ENCODE measurements at places on chromosomes 3 and 15. TPM values are rescaled to one million over a fixed set of nuclear protein-coding genes. Genes with fewer than 3 reads are reported as not detected.

Gene ALDH1A2
- polyA plus RNA-seq, result 7.2 TPM

Gene EPHB3
- 22.0 TPM for polyA plus RNA-seq

Gene A4GNT
- polyA plus RNA-seq, result not detected

DNA sequence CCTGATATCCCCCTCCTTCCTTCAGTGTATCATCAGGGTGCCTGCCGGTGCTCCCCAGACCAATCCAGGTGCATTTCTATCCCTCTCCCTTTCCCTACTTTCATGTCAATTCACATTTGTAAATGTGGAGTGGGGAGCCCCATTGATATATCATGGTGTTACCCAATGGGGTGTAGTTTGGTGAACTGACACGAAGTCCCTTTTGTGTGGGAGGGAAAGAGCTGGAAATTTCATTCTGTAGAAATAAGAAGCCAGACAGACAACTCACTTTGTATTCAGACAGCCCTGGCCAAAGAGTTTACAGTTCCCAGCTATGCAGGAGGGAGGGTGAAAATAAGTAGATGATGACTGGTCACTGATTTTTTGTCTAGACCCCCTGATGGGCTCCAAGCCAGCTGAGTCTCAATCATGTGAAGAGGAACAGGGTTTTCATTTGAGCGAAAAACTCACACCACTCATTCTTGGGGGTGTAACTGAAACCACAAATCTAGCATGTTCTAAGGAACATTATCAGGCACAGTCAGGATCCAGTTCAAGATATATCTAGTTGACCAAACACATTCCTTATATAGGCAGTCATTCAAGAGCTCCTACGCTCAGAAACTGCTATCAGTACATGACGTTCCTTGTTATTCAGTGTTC, 58.9 kb downstream of the LMCD1 start:
- DNase-seq, result peak; percentile 47
- no peaks in the 10 kb centered on the region for H3K27me3 ChIP-seq
- H3K4me3 ChIP-seq, result no peak overlapping the region
- H3K27ac ChIP-seq, result peak overlapping the region; percentile 83
- H3K4me1 ChIP-seq, result peaks cover 17% of the 10 kb centered on the region

- peak; percentile 44 for DNase-seq
- H3K36me3 ChIP-seq, result no peaks in the 10 kb centered on the region
- H3K4me3 ChIP-seq, result no peak overlapping the region
- no peaks in the 10 kb centered on the region for H3K27me3 ChIP-seq
Observed at GRCh38 chr15:70974004-70974832, 81.6 kb downstream of the LRRC49 start.

DNA sequence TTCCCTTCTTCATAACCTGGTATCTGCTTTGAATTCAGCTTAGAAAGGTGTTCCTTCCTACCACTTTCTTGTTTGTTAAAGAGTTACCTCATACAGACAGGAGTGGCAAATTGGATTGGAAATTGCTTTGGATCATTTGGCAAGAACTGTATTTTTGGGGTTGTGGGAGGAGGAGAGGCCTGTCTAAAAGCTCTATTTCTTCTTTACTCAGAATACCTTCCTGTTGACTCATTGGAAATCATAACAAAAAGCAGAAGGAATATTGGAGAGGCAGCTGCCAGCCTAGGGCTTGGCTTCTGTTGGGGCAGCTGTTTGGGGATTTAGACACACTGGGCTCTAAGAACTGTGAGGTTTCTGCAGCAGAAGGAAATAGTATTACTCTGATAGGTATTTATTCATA, 14.2 kb downstream of the IQGAP1 start:
- DNase-seq, result peak; percentile 17
- no peaks in the 10 kb centered on the region for H3K36me3 ChIP-seq
- H3K27ac ChIP-seq, result peak overlapping the region; percentile 92
- peaks cover 33% of the 10 kb centered on the region for H3K4me1 ChIP-seq
- H3K4me3 ChIP-seq, result no peak overlapping the region

DNA sequence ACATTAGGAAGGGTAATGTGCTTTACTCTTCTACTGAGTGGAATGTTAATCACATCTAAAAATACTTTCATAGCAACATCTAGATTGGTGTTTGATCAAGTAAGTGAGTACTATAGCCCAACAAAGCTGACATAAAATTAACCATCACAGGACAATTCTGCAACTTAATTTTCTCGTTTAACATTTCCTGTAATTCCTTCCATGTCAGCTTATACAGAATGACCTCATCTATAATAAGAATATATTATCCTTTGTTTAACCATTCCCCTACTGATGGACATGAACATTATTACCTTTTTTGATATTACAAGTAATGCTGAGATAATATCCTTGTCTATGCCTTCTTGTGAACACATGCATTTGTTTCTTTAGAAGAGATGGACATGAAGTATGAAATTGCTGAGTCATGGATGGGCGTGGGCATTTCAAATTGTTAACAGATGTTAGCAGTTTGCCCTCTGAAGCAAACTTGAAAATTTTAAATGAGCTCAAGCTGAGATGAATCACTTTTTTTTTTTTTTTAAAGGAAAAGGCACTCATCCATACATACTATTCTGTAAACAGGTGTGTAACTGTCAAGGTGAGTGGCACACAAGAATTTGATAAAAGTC, 85.1 kb downstream of the OXNAD1 start:
- no peak overlapping the region for H3K27ac ChIP-seq
- no peaks in the 10 kb centered on the region for H3K36me3 ChIP-seq
- no peaks in the 10 kb centered on the region for H3K27me3 ChIP-seq
- no peak for DNase-seq
- H3K4me3 ChIP-seq, result no peak overlapping the region

DNA sequence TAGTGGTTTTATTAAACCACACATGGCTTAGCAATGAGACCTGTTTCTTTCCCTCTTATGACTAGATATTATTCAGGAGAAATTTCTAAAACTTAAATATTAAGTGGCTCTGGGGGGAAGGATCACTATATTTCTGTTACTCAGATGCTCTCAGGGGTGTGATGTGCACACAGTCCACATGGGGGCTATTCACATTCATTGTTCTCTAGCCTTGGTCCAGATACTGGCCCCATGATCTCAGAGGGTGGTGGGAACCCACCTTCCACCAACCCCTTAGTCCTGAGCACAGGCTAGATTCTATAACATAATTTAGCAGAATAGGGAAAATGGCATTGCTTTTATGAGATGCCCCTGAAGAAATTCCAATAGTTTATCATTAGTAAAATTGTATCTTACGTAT, 149.0 kb upstream of the ST8SIA2 start:
- no peaks in the 10 kb centered on the region for H3K36me3 ChIP-seq
- H3K4me3 ChIP-seq, result no peak overlapping the region
- no peak for DNase-seq
- peaks cover 27% of the 10 kb centered on the region for H3K27me3 ChIP-seq

- peaks cover 10% of the 10 kb centered on the region for H3K4me1 ChIP-seq
- DNase-seq, result no peak
- no peak overlapping the region for H3K27ac ChIP-seq
- H3K27me3 ChIP-seq, result no peaks in the 10 kb centered on the region
- no peak overlapping the region for H3K4me3 ChIP-seq
- H3K36me3 ChIP-seq, result no peaks in the 10 kb centered on the region
Observed at GRCh38 chr3:73473898-73474416, 150.8 kb downstream of the PDZRN3 start.

DNA sequence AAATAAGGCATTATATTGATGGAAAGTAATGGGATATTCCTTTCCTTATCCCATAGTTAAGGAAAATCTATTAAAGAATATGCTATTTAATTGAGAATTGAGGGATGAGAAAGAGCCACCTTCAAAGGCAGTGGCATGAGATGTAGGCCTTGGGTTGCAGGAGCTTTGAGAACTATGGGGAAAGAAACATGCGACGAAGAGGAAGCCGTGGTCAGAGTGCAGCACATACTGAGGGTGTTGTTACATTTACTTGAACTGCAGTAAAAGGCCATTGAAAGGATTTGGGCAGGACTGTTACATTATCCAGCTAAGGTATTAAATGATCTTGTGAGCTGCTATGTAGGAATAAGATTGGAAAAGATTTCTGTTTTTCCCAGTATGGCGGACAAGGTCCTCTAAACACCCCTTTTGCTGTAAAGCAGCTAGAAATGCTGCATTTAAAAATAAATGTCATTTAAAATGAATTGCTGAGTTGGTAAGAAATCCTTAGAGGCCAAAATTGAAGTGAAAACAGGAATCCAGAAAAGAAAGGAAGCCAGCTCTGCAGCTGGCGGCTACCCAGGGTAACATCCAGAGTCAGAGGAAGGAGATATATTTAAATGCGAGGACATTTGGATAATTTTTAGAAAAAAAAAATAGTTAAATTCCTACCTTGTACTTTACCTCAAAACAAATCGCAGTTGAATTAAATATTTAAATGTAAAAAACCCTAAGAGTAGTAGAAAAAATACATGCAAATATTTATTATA, 61.7 kb downstream of the IL1RAP start:
- H3K27me3 ChIP-seq, result no peaks in the 10 kb centered on the region
- DNase-seq, result no peak
- no peaks in the 10 kb centered on the region for H3K36me3 ChIP-seq
- no peak overlapping the region for H3K4me3 ChIP-seq
- H3K4me1 ChIP-seq, result no peaks in the 10 kb centered on the region

DNA sequence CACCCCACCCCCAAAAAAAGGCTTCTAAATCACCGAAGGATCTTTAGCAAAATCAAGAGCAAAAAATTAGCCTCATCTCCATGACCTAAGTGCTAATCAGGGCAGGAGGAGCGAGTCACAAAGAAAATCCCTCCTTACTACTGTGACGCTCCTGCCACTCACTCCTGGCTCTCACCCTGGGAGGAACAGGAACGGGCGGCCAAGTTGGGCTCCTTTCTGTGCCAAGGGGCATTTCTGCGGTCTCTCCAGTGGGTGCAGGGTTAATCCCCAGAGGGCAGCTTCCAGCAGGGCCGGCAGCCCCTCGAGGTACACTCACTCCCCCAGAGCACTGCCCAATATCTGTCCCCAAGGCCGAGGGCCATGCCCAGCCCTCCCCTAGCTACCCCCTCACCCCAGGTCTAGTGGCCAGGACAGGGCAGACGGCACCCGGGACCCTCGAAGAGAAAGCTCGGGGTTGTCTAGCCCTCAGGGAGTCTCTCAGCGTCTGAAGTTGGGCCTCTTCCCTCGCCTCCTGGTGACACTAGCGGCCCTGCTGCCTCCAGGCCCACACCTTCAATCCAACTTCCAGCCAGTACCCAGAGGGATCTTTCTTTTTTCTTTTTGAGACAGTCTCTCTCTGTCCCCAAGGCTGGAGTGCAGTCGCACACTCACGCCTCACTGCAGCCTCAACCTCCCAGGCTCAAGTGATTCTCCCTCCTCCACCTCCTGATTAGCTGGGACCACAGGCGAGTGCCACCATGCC, 706 bp downstream of the CAV3 start:
- no peak overlapping the region for H3K4me3 ChIP-seq
- peaks cover 3% of the 10 kb centered on the region for H3K4me1 ChIP-seq
- H3K36me3 ChIP-seq, result no peaks in the 10 kb centered on the region
- no peak for DNase-seq
- no peaks in the 10 kb centered on the region for H3K27me3 ChIP-seq

DNA sequence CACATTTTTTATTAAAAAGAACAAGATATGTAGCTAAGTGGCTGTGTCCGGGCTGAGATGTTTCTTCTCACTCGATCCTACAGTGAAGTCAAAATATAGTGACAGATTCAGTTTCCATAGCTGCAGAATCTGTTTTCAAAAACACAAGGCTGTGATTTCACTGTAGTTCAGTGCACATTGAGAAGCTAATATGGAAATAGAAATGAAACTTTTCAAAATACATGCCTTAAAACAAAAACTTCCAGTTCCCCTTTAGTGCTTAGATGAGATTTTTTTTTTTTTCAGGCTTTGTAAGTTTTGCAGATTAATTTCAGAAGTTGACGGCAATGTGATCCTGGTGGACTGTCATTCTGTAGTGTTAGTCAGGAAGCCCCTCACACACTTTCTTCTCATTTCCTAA, 23.8 kb upstream of the TRAK1 start:
- peak; percentile 30 for DNase-seq
- peak overlapping the region; percentile 70 for H3K27ac ChIP-seq
- H3K27me3 ChIP-seq, result no peaks in the 10 kb centered on the region
- H3K36me3 ChIP-seq, result no peaks in the 10 kb centered on the region
- peaks cover 11% of the 10 kb centered on the region for H3K4me1 ChIP-seq
